Coronary artery (tissue), 2 donors: ENCODE measurements at places on chromosomes 1 and 21.

DNA sequence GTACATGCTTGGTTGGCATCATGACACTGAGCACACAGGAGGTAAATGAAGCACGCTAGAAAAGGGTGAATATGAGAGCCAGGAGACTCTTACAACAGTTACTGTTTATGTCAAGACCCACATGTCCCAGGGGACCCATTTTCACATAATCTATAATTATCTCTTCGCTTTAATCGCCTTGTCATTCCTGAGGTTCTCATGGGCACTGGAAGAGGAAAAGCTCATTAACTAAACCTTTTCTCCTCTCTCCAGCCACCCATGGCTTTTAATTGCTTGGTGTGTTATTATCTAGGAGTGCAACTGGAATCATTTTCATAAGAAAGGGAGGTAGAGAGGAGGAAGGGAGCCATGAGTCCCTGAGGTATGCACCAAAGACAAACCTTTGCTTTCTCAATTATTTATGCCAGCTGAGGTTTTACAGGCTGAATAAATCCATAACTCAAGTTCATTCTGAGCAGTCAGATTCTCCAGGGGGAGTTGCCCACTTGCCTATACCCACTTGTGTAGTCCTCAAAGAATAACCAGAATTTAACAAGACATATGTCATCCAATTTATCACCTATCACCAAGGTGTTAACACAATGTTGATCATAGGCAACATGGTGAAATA is 77.4 kb downstream of the ACBD6 start:
- no peak for DNase-seq

- no peak for DNase-seq
These were observed 10.5 kb upstream of the PGD start for GRCh38 chr1:10388387-10388715.

DNA sequence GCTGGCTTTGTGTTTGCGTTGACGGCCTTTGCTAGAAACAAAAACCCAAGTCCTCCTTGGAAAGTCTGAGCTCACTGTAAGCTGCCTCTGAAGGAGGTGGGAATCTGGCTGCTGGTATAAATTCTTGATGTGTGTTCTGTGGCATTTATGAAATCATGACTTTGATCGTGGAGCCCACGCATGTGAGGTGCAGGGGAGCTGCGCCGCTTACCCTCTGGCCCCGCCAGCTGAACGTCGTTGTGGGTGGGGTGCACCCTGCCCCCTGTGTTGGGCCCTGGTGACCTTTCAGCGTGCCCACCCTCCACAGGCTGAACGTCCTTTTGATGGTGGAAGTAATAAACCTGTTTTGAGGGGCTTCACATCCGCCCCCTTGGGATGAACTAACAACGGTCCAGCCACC is 21.2 kb upstream of the DIP2A start:
- DNase-seq = no peak

- DNase-seq = no peak
These were observed 25.1 kb upstream of the TMEM61 start for GRCh38 chr1:54955359-54955758.

DNA sequence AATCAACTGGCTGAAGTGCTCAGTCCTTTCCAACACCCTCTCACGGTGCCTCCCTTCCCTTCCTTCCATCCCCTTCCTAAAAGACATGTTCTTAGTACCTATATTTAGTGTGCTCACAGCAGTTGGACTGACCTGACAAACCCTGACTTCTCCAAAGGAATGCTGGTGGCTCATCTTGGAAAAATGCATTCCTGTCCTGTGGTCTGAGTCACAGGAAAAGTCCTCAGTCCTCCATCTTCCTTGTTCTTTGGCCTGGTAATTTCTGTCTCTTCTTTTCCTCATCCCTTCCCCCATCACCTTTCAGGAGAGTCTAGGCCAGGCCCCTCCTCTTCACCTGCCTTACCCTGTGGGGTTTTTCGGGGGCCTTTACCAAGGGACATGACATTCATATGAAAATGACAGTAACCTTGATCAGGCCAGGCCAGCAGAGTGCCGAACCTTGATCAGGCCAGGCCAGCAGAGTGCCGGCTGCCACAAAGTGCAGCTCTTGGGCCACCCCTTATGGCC is 7.2 kb downstream of the ATP1B1 start:
- DNase-seq = no peak

DNA sequence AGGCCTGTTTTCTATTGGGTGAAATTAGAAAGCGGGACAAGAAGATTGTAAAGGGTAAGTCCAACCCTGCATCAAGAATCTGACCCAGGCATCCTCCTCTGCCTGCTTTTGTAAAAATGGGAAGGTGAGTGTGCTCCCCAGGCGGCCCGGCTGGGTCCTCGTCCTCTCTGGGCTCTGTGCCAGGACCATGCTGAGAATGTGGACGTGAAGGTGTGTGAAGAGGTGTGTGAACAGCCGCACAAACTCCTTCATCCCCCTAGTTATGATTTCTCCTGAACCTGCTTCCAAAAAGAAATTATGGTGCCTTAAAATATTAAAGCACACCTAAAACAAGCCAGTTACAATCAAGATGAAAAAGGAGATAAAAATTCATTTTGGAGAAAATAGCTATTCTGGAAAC is 185.7 kb downstream of the IGSF21 start:
- no peak for DNase-seq

DNA sequence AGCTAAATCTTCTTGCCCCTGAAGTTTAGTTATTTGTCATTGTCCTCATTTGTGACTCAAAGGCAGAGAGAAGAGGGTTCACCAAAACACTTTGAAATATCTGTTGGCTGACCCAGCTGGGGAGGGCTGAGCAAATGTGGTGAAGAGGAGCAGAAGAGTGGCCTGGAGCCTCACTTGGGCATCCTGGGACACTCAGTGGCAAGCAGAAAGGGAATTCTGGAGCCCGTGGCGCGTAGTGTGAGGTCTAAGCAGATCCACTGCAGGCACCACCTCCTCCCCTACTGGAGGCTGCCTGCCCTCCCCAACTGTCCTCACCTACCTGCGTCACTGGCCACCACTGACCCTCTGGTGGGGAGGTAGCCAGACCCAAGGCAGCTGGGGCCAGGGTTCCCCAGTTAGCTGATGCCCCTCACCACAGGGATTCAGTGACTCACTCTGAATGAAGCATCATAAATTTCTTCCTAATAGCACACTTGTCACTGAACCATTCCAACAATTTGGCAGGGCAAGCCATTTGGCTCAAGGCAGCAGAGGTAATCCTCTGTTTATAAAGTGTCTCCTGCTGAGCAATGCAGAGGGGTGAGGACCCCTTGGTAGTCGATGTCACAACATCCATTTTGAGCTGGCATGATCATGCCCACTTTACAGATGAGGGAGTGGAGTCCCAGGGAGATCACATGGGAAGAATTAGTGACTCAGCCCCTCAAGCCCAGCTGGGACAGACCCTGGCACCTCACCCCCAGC is 80.3 kb downstream of the NENF start:
- DNase-seq = no peak
